ENCODE measurements at places on chromosomes 13 and 19. TPM values are rescaled to one million over a fixed set of nuclear protein-coding genes. Genes with fewer than 3 reads are reported as not detected.

DNA sequence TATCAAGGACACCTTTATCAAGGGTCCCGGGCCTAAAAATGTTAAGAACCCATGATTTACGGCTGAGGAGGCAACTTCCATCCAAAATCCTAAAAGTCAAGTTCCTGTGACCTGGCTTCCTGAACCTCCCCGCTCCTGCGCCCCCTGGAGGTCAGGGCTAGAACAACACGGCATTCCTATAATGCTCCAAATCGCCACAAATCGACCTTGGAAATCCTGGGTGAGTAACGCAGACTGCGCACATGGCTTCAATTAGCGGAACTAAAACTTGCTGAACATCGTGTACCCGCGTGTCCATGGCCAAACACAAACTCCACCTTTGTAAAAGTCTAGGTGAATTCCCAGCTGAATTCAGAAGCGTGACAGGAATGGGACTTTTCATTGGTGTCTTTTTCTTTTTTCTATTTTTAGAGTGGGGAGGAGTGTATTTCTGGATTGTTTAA lies 4.3 kb upstream of the C5AR1 start:
- peak; percentile 66 for DNase-seq

GRCh38 chr19:1416014-1416841 lies 8.8 kb downstream of the DAZAP1 start:
- no peak for DNase-seq

The ZNF546 gene
- 7.8 TPM for total RNA-seq

The GNG7 gene
- 46.6 TPM for total RNA-seq

Measured in left ventricle myocardium inferior (tissue), 1 donor.